ENCODE measurements at places on chromosomes 4 and X.
A peak's percentile ranks its signal among the peaks of the same experiment; 100 is the strongest.

DNA sequence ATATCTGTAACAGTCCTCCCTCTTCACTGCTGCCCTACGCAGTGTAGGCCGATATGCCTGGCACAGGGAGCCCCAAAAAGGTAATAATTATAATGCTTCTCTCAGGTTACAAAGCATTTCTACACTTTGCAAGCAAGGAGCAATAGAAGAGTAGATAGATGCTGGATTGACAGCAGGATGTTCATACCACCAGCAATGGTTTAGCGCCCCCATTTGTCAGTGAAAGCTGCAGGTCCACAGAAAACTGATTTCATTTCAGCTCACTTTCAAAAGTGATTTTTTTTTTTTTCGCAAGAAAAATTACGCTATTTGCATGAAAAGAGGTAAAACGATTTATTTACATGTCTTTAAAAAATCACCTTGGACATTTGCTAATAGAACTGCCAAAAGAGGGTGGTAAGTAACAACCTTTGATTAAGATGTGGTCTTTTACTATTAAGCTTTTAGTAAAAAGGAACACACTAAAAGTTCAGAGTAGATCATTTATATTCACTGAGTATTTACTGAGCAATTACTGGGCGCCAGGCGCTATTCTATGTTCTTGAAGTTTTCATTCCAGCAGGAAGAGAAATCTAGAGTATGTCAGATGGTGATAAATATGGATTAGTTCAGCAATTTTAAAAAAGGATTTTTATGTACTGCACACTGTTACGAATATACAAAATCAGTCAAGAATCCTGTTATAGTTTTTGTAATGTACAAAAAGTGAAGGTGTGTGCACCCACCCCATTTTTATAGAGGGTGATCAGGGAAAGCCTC, 34.4 kb downstream of the HPF1 start:
- peak; percentile 20 for DNase-seq

DNA sequence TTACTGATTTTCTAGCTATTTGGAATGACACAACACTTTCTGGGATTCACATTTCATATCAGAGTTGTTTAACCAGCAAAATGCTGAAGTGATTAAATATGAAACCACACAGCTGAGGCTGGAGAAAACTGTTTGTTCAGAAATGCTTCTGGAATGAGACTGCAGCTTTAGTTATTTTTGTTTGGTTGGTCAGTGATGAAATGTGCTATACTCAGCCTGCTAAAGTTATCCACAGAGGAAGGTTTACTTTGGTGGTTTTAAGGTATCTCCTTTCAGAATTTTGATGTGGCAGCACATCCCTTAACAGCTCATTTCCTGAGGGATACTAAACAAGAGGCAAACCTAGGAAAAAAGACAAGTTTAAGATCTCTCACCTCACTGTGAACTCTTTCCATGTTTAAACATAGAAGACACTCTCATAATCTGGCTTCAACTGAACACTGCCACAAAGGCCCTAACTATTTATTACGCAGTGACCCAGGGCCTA, 106.6 kb upstream of the PDE5A start:
- DNase-seq: no peak

DNA sequence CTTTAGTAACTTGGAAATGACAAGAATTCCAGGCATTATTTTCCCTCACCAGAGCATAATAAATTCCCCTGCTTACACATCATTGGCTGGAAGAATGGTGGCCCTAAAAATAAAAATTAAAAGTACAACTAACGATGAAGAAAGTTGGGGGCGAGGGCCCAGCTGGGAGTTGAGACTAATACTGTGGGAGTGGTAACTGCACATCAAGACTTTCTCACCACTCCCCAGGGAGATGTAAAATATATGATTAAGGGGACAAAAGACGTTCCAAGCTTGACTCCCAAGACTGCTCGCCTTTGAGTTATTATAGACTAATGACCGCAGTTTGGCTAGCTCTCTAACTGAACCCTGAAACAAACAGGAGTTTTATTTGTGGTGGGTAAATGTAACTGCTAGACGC, 30.0 kb downstream of the SMIM31 start:
- DNase-seq: no peak

DNA sequence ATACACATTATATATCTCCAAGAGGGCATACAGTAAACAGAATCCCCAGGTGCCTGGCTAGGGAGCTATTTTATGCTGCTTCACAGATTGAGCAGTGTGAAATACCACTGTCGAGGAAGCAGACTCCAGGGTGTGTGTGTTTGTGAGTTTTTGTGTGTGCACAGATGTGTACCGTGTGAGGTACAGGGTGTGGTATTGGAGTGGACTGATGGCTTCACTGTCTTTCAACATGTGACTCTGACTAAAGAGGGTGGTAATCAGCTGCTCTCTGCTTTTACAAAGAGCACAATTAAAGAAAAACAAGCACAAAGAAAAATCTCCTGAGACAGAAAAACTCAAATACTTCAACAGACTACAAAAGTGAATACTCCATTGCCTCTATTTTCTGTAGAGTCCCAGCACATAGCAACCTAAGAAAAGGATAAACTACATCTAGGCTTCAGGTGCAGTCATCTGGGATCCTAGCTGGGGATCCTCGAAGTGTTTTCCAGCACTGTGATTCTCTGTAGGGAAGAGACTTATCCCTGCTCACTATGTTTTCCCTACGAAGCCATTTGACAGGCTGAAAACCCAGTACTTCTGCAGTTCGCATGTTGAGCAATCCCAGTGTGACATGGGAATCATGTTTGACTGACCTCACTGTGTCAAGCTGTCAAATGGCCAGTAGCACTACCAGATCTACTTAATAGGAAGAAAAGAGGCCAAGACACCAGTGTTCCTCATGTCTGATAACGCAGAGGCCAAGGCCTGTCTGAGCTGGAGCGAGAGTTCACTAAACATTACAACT, 100.3 kb downstream of the CDS1 start:
- no peak for DNase-seq

DNA sequence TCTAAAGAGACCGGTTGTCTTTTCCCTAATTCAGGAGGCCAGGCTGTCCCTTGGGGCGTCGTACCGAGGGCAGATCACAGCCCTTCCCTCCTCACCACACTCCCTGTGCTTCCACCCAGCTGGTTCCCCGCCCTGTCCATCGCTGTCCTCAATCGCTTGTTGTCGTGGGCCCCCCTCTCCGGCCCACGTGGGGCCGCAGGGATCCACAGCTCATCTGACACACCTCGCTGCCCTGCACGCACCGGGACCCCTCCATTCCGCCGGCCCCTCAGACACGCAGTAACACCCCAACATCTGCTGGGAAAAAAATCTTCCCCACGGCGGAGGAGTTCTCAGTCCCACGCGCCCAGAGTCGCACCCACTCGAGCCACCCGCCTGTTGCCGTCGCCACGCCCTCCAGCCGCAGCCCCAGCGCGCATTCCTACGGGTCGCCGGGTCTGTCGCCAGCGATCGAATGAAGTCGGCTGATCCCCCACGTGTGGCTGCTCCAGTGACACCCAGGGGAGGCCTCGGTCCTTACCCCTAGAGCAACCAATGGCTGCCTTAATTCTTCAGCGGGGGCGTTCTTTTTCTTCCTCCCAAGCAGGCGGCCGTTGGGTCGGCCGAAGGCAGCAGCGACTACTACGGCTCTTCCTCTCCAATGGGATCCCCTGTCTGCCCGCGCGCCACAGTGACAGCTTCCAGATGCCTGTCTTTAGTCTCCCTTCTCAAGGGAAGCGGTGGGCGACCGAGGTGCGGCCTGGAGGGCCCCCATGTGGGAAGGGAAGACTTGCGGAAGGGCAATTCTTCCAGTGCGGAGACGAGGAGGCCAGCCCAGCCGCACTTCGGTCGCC, 893 bp upstream of the SEPTIN11 start:
- no peak for DNase-seq

- no peak for DNase-seq
Observed at GRCh38 chr4:112282860-112283667, 2.6 kb downstream of the TIFA start.

- no peak for DNase-seq
Observed at GRCh38 chrX:47198026-47198686, 4.5 kb downstream of the UBA1 start.

- no peak for DNase-seq
Observed at GRCh38 chr4:142893012-142893411, 46.9 kb upstream of the INPP4B start.

GRCh38 chr4:32847461-32847860, 2127.3 kb downstream of the PCDH7 start:
- no peak for DNase-seq

GRCh38 chr4:69836287-69836686, 23.7 kb downstream of the SULT1E1 start:
- no peak for DNase-seq

- DNase-seq: peak; percentile 48
Observed at GRCh38 chr4:17347445-17347844, 164.4 kb downstream of the QDPR start.

- DNase-seq: no peak
Observed at GRCh38 chrX:77788050-77788449, 2.0 kb upstream of the ATRX start.

- DNase-seq: no peak
Observed at GRCh38 chr4:78370631-78371372, 180.8 kb upstream of the ANXA3 start.

DNA sequence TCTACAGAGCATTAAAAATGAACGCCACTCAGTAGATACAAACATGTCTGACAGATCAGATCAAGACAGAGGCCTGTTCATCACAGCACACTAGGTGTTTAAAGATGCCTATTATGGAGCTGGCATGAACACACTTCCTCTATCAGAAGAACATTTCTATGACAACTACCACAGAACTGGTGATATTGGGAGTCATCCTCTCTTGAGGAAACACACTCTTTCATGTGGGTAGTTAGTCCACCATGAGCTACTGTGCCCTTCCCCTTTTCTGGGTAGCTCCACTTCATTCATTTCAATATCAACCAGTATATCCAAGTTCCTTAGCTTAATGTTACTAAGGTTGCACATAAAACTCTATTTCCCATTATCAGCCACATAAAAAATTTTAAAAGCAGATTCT, 46.7 kb downstream of the MAOB start:
- DNase-seq: no peak

DNA sequence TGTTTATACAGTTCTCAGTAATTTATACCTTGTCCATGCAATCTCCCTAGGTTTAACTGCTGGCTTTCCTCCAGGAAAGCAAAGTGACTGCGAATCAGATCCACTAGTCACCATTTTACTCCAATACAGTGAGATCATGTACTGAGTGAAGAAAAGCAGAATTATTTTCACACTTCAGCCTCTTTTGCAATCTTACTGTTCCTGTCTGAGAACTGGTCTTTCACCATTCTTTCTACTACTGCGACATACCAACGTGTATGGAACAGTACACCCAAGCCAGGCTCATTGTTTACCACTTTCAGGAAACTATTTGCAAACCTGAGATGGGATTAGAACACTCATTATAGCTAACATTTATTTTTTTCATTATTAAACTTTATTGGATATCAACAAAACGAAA, 8.0 kb upstream of the MSL3 start:
- DNase-seq: no peak

GRCh38 chr4:48499551-48500066, 9.6 kb downstream of the ZAR1 start:
- DNase-seq: no peak

DNA sequence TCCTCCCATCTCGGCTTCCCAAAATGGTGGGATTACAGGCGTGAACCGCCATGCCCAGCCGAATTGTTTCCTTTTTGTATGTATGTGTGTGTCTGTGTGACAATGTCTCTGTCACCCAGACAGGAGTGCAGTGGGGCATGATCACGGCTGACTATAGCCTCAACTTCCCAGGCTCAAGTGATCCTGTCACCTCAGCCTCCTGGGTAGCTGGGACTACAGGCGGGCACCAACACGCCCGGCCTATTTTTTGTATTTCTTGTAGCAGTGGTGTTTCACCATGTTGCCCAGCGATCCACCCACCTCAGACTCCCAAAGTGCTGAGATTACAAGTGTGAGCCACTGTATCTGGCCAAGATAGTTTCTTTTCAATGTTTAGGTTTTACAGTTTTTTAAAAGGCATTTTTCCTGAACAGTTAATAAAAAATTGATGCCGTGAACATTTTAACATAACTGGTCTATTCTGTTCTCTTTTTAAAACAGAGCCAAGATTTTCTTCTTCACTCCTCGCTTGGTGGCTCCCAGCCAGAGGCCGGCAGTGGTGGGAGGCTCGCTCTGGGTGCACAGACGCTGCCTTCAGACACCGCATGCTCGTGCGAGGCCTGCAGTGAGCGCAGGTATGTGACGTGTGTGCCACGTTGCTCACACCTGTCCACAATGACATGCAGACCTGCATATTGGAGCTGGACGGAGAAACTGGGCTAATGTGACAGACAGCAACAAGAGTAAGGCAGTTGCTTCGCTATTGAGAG, 88.5 kb downstream of the FAM193A start:
- no peak for DNase-seq

- no peak for DNase-seq
Observed at GRCh38 chrX:123854329-123854728, 5.5 kb upstream of the XIAP start.
